ENCODE measurements at places on chromosomes 6 and 20. TPM values are rescaled to one million over a fixed set of nuclear protein-coding genes. Genes with fewer than 3 reads are reported as not detected.
A peak's percentile ranks its signal among the peaks of the same experiment; 100 is the strongest.

Gene CAGE1
- not detected for total RNA-seq

Gene APOBEC2
- 0.61 TPM for total RNA-seq

Gene PRL
- total RNA-seq, result not detected

Gene ORC3
- total RNA-seq, result 20.1 TPM

Gene FOXA2
- total RNA-seq, result not detected

DNA sequence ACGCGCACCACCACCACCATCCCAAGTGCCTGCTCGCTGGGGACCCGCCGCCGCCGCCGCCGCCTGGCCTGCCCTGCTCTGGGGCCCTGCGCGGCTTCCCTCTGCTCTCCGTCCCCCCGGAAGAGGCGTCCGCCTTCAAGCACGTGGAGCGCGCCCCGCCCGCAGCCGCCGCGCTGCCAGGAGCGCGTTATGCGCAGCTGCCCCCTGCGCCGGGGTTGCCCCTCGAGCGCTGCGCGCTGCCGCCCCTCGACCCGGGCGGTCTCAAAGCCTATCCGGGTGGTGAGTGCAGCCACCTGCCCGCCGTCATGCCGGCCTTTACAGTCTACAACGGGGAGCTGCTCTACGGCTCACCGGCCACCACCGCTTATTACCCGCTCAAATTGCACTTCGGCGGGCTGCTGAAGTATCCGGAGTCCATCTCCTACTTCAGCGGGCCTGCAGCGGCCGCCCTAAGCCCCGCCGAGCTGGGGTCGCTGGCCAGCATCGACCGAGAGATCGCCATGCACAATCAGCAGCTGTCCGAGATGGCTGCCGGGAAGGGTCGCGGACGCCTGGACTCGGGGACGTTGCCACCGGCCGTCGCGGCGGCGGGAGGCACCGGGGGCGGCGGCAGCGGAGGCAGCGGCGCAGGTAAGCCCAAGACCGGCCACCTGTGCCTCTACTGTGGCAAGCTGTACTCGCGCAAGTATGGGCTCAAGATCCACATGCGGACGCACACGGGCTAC, 7.2 kb downstream of the PRDM13 start:
- H3K4me1 ChIP-seq, result peaks cover 31% of the 10 kb centered on the region
- peak; percentile 72 for DNase-seq
- H3K36me3 ChIP-seq, result peaks cover 5% of the 10 kb centered on the region
- peak overlapping the region; percentile 96 for H3K4me3 ChIP-seq
- H3K27ac ChIP-seq, result peak overlapping the region; percentile 82
- peaks cover 21% of the 10 kb centered on the region for H3K27me3 ChIP-seq

DNA sequence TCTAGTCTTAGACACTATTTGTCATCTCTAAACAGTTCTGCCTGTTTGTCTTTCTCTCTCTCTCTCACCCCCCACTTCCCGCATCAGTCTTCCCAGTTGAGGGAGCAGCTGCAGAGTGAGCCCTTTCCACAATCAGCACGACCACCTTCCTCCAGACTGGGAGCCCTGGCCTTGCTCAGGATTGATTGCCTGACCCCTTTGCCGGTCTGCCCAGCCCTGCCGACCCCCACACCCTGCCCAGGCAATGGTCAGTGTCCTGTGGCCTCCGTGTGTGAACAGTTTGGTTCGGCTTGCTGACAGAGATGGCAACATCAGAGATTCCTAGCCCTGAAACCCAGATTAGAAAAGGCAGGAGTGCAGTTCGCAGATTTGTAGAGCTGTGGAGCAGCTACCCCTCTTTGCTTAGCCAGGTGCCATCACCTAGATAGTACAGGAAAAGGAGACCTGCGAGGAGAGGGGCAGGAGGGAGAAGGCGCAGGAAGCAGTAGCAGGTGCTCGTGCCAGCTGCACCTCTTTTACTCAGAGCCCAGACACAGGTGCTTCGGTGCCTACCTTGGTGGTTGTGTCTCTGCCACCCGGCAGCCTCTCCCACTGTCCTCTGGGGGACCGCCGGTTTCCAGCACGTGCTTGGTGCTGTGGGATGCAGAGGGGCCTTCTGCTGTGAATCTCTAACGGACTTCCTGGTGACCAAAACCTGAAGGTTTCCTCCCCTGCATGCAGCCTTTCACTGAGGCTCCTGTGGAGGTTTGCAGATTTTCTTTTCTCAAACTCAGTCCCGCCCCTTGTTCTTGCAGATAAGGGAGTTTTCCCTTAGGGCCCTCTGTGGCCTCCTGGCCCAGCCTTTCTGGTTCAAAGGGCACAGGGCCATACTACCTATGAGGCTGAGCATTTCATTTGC, 92.4 kb downstream of the SCML4 start:
- peaks cover 9% of the 10 kb centered on the region for H3K4me1 ChIP-seq
- H3K27me3 ChIP-seq, result no peaks in the 10 kb centered on the region
- H3K27ac ChIP-seq, result no peak overlapping the region
- no peak for DNase-seq

DNA sequence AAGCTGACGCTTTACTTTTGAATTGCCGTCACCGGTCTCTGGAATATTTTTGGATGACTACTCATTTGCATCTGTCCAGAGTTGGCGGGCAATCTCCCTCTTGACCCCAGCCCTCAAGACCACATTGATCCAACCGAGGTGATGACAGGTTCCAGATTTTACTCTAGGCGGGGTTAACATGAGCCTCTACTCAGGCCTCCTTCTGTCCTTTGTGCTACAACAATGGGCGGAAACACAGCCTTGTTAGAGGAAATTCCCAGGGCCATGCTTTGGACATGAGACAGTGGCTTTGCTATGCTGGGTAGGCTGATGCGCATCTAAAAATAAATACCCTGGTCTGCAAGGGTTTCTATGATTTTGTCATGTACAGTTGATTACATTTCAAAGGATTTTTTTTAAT, 27.0 kb upstream of the ADGRF5 start:
- no peak overlapping the region for H3K4me3 ChIP-seq
- H3K36me3 ChIP-seq, result no peaks in the 10 kb centered on the region
- no peak for DNase-seq
- H3K4me1 ChIP-seq, result peaks cover 3% of the 10 kb centered on the region

- no peaks in the 10 kb centered on the region for H3K36me3 ChIP-seq
- no peak for DNase-seq
- no peak overlapping the region for H3K27ac ChIP-seq
- peaks cover 3% of the 10 kb centered on the region for H3K27me3 ChIP-seq
- H3K4me3 ChIP-seq, result no peak overlapping the region
- H3K4me1 ChIP-seq, result peaks cover 10% of the 10 kb centered on the region
Observed at GRCh38 chr6:23875006-23875405, 251.0 kb upstream of the NRSN1 start.

DNA sequence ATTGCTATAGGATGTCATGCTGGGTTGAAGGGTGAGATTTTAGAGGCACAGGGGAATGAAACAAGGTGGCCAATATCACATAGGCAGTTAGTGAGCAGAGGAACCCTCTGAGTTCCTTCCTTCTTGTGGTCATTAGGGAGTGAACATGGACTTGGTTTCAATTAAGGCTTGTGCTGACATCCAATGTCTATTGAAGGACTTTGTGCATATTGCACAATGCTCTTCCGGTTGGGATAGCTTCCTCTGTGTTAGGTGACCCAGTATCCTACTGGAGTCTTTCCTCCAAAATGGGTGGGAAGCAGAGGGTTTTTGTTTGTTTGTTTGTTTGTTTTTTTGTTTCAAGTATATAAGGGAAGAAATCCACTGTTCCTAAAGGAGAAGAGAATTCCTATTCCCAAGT, 98.5 kb downstream of the HDGFL1 start:
- no peaks in the 10 kb centered on the region for H3K27me3 ChIP-seq
- H3K4me1 ChIP-seq, result no peaks in the 10 kb centered on the region
- no peak overlapping the region for H3K4me3 ChIP-seq
- DNase-seq, result no peak
- no peak overlapping the region for H3K27ac ChIP-seq

- H3K4me1 ChIP-seq, result no peaks in the 10 kb centered on the region
- no peaks in the 10 kb centered on the region for H3K36me3 ChIP-seq
- H3K27ac ChIP-seq, result no peak overlapping the region
- no peak for DNase-seq
- no peaks in the 10 kb centered on the region for H3K27me3 ChIP-seq
Observed at GRCh38 chr6:54706391-54706790, 140.2 kb upstream of the FAM83B start.

DNA sequence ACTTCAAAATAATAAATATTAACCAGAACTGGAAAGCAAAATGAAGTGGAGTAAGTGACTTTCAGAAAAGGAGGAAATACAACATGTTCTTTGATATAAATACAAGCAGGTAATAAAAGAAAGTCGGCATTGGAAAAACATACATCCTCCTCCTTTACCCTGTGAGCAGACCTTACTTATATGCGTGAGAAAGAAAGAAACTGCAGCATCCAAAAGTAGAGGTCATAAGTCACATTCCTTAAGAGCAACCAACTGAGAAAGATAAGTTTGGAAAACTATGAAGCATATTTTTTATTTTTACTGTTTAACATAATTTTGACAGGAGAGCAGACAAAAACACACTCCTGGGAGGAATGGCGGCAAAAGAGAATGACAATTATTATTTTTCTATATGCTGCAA, 155.5 kb downstream of the HACE1 start:
- no peak overlapping the region for H3K27ac ChIP-seq
- peaks cover 14% of the 10 kb centered on the region for H3K4me1 ChIP-seq
- H3K36me3 ChIP-seq, result no peaks in the 10 kb centered on the region
- H3K4me3 ChIP-seq, result no peak overlapping the region
- no peak for DNase-seq
- H3K27me3 ChIP-seq, result no peaks in the 10 kb centered on the region
